ENCODE measurements at places on chromosomes 7 and 10. TPM values are rescaled to one million over a fixed set of nuclear protein-coding genes. Genes with fewer than 3 reads are reported as not detected.
A peak's percentile ranks its signal among the peaks of the same experiment; 100 is the strongest.

Gene SP8
- not detected for total RNA-seq

Gene C10orf67
- total RNA-seq, result not detected

GRCh38 chr10:78299851-78300468 is 266.3 kb downstream of the RPS24 start:
- H3K4me1 ChIP-seq, result peaks cover 30% of the 10 kb centered on the region
- H3K27ac ChIP-seq, result peak overlapping the region; percentile 20
- no peaks in the 10 kb centered on the region for H3K36me3 ChIP-seq
- H3K27me3 ChIP-seq, result no peaks in the 10 kb centered on the region

Gene TAS2R3
- total RNA-seq, result not detected

DNA sequence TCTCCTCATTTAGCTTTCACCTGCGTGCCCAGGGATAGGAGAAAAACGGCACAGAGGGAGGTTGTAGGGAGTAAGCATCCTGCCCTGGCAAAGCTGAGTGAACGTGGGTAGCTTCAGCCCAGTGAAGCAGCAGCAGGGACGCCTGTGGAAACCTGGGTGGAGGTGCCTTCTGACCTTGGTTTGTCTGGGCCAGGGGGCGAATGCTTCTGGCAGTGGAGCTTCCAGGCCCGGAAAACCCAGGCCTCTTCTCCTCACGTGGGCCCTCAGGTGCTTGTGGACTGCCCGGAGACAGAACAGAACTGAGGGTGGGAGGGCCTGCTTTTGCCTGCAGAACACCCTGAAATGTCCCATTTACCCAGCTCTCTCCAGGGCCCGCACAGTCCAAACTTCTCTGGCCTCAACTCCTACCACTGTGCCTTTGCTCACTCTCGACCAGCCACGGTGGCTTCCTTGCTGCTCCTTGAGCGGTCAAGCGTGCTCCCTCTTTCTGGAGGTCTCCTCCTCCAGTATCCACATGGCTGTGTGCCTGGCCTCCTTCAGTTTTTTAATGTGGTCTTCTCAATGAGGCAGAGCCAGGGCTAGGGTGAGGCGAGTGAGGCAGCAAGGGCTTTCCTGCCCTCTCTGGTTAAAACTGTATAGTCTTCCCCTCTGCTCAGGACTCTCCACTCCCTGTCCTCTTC is 62.4 kb downstream of the TMEM209 start:
- H3K36me3 ChIP-seq, result peaks cover 4% of the 10 kb centered on the region
- H3K4me1 ChIP-seq, result peaks cover 24% of the 10 kb centered on the region
- no peak overlapping the region for H3K4me3 ChIP-seq
- no peak overlapping the region for H3K27ac ChIP-seq
- no peak for DNase-seq

Gene OAT
- 35.8 TPM for total RNA-seq

Gene TEX47
- not detected for total RNA-seq

GRCh38 chr7:105493196-105493922 is 28.7 kb downstream of the PUS7 start:
- H3K36me3 ChIP-seq, result no peaks in the 10 kb centered on the region
- no peak for DNase-seq

DNA sequence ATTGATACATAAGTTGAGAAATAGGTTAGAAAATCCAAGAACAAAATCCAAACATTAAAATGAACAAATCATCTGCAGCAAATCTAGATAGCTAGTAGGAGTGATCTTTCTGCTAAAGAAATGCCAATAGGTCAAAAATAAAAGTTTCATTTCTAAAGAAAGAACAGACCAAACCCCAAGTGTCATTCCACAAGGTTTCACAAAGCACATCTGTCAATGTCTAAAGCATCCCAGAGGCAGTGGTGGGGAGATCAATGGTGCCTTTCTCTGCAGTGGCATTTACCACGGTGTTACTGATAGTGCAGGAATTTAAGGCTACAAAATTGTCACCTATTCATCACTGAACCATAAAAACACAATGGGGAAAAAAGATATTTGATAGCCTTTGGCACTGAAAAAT is 147.9 kb downstream of the PARD3 start:
- no peaks in the 10 kb centered on the region for H3K27me3 ChIP-seq
- no peak overlapping the region for H3K4me3 ChIP-seq
- H3K27ac ChIP-seq, result no peak overlapping the region
- H3K36me3 ChIP-seq, result no peaks in the 10 kb centered on the region
- H3K4me1 ChIP-seq, result no peaks in the 10 kb centered on the region

Gene GIGYF1
- 92.0 TPM for total RNA-seq

DNA sequence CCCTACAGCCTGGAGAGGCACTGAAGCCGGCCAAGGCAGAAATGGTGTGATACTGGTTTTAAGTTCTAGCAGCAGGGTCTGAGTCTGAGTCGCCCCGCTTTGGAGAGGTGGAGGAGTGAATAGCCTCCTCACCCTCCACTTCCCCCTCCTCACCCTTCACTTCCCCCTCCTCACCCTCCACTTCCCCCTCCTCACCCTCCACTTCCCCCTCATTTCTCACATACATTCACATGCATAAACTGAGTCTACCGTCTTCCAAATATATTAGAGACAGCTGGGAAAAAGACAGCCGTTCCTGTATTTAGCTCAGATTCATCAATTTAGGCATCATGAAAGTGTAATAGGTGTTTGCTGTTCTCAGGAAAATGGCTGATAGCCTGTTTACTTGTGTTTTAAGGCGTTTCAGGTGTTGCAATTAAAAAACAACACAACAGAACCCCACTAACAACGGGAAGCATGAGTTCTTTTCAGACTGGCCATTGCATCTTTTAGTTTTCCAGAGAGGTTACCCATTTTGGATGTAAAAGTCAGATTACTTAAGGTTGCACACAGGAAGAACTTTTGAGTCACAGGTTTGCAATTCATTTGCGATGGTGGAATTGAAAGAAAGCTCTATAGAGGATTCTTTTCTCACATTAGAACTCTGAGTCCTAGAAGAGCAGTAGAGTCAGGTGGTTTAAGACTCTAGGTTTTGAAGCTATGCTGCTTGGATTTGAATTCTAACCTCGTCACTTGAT is 861 bp downstream of the NRBF2 start:
- H3K27me3 ChIP-seq, result no peaks in the 10 kb centered on the region
- H3K36me3 ChIP-seq, result no peaks in the 10 kb centered on the region
- H3K27ac ChIP-seq, result peak overlapping the region; percentile 98

DNA sequence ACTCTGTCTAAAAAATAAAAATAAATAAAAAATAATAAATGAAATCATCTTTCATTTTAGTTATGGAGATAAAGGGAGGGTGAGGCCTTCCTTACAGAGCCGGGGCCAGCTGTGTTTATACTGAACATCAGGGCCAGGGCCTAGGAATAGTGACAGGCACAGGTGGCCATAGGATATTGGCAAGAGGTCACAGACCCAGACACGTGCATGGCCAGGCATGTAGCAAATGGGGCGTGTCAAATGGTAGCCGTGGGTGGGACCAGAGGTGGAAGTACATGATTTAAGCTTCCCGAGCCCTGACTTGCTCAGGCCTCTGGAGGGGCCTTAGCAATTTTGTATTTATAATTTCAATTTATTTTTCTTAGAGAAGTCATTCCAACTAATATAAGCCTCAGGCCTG is 353.0 kb downstream of the ANKRD30A start:
- no peaks in the 10 kb centered on the region for H3K36me3 ChIP-seq
- no peaks in the 10 kb centered on the region for H3K27me3 ChIP-seq
- DNase-seq, result no peak
- H3K4me3 ChIP-seq, result no peak overlapping the region
- no peak overlapping the region for H3K27ac ChIP-seq

GRCh38 chr10:49177391-49178355 is 10.5 kb downstream of the TMEM273 start:
- H3K4me1 ChIP-seq, result peaks cover 74% of the 10 kb centered on the region
- H3K36me3 ChIP-seq, result no peaks in the 10 kb centered on the region
- H3K4me3 ChIP-seq, result no peak overlapping the region
- H3K27ac ChIP-seq, result peak overlapping the region; percentile 34

DNA sequence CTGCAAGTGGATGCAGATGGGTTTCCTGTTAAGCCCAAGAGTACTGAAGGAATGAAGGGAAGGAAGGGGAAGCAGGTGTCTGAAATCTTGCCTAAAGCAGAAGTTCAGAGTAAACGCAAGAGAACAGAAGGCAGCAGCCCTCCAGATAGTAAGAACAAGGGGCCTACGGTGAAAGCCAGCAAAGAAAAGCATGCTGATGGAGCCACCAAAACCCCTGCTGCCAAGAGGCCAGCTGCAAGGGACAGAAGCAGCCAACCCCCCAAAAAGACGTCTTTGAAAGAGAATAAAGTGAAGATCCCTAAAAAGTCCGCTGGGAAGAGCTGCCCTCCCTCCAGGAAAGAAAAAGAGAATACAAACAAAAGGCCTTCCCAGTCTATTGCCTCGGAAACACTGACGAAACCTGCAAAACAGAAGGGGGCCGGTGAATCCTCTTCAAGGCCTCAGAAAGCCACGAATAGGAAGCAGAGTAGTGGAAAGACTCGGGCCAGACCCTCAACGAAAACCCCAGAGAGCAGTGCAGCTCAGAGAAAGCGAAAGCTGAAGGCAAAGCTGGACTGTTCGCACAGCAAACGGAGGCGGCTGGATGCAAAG is 152.5 kb downstream of the LCOR start:
- H3K4me3 ChIP-seq, result no peak overlapping the region
- H3K27ac ChIP-seq, result no peak overlapping the region
- peaks cover 6% of the 10 kb centered on the region for H3K4me1 ChIP-seq
- no peaks in the 10 kb centered on the region for H3K27me3 ChIP-seq
- DNase-seq, result no peak

GRCh38 chr10:36943544-36943943 is 181.9 kb upstream of the ANKRD30A start:
- no peaks in the 10 kb centered on the region for H3K4me1 ChIP-seq
- DNase-seq, result no peak
- no peaks in the 10 kb centered on the region for H3K27me3 ChIP-seq
- no peak overlapping the region for H3K4me3 ChIP-seq
- H3K36me3 ChIP-seq, result no peaks in the 10 kb centered on the region

DNA sequence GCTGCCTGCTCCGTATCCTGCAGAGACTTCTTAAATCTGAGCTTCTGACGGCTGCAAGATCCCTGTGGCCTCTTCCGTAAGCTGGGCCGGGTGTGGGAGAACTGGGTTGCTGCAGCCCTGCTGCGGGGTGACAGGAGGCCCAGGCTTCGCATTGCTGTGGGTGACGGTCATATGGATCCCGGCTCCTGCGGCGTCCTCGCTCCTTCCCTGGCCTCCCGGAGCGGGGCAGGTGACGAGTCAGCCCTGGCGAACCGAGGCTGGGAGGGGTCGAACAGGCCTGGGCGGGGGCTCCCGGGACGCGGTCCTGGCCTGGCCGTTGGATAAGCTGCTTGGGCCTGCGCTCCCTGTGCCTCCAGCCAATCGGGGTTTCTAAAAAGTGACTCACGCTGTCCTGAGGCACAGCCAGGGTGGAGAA is 7.8 kb upstream of the UBE2D1 start:
- H3K36me3 ChIP-seq, result no peaks in the 10 kb centered on the region
- H3K27ac ChIP-seq, result no peak overlapping the region
- no peaks in the 10 kb centered on the region for H3K4me1 ChIP-seq
- H3K4me3 ChIP-seq, result no peak overlapping the region

- H3K36me3 ChIP-seq, result no peaks in the 10 kb centered on the region
- DNase-seq, result no peak
- H3K4me3 ChIP-seq, result no peak overlapping the region
- no peaks in the 10 kb centered on the region for H3K27me3 ChIP-seq
- H3K27ac ChIP-seq, result no peak overlapping the region
These were observed 431.0 kb upstream of the MKI67 start for GRCh38 chr10:128557149-128557710.

Gene SLC18A3
- not detected for total RNA-seq

- no peak for DNase-seq
- H3K27ac ChIP-seq, result no peak overlapping the region
- H3K4me3 ChIP-seq, result no peak overlapping the region
- no peaks in the 10 kb centered on the region for H3K27me3 ChIP-seq
- H3K4me1 ChIP-seq, result peaks cover 9% of the 10 kb centered on the region
- H3K36me3 ChIP-seq, result peaks cover 3% of the 10 kb centered on the region
These were observed 67.5 kb downstream of the NT5C2 start for GRCh38 chr10:103125323-103126267.

Gene DRGX
- not detected for total RNA-seq

Gene OIT3
- not detected for total RNA-seq

DNA sequence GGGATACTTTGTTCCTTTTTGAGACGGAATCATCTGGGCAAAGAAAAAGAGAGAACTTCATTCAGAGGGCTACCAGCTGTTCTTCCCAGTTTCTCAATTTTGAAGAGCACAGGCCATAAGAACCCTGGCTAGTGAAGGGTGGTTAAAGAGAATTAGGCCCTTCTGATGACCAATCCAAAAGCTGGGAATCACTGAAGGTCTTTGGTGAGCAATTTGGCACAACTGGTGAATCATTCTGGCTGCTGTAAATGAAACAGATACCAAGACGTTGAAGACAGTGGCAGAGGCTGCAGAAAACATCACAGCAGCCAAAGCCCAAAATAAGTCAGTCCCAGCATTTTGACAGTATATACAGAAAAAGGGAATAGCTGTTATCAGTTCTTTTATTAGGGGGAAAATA is 5.1 kb downstream of the RAPGEF5 start:
- DNase-seq, result no peak
- H3K4me3 ChIP-seq, result no peak overlapping the region
- H3K27ac ChIP-seq, result no peak overlapping the region
- H3K36me3 ChIP-seq, result no peaks in the 10 kb centered on the region

Gene PIP
- total RNA-seq, result not detected

GRCh38 chr10:78513986-78514385 is 480.3 kb downstream of the RPS24 start:
- DNase-seq, result no peak
- H3K27ac ChIP-seq, result no peak overlapping the region
- H3K4me3 ChIP-seq, result no peak overlapping the region
- H3K4me1 ChIP-seq, result no peaks in the 10 kb centered on the region

- H3K4me3 ChIP-seq, result no peak overlapping the region
- peak; percentile 51 for DNase-seq
- no peaks in the 10 kb centered on the region for H3K36me3 ChIP-seq
- H3K27me3 ChIP-seq, result no peaks in the 10 kb centered on the region
- peaks cover 17% of the 10 kb centered on the region for H3K4me1 ChIP-seq
- no peak overlapping the region for H3K27ac ChIP-seq
These were observed 10.6 kb upstream of the TSPAN14 start for GRCh38 chr10:80443531-80443974.

Gene TMEM196
- total RNA-seq, result not detected

GRCh38 chr10:110220398-110220797 is 13.0 kb downstream of the MXI1 start:
- no peak overlapping the region for H3K4me3 ChIP-seq
- no peaks in the 10 kb centered on the region for H3K36me3 ChIP-seq
- H3K27ac ChIP-seq, result no peak overlapping the region

DNA sequence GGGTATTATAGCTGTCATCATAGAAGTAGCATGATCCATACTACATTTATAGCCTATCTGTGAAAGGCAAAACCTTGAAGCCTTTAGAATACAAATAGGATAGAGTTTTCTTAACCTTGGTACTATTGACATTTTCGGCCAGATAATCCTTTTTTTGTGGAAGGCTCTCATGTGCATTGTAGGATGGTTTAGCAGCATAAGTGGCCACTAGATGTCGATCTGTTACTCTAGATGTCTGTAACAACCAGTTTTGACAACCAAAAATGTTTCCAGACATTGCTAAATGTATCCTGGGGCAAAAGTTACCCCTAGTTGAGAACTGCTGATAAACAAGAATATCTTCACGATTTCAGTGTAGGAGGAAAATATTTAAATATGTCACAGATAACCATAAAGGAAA is 319.4 kb upstream of the GALNT17 start:
- H3K36me3 ChIP-seq, result no peaks in the 10 kb centered on the region
- no peak overlapping the region for H3K4me3 ChIP-seq
- peaks cover 2% of the 10 kb centered on the region for H3K27me3 ChIP-seq
- H3K4me1 ChIP-seq, result no peaks in the 10 kb centered on the region
- no peak overlapping the region for H3K27ac ChIP-seq

Gene ZNF777
- 14.6 TPM for total RNA-seq

GRCh38 chr10:96532523-96532922 is 18.8 kb upstream of the TLL2 start:
- no peak overlapping the region for H3K27ac ChIP-seq
- no peak overlapping the region for H3K4me3 ChIP-seq
- no peak for DNase-seq

Gene CELF2
- 298 TPM for total RNA-seq

Data from natural killer cell (primary cell).